NCI-H1105 treated with DMSO at 0.1 percent for 48 hours (cell line): ENCODE measurements at places on chromosomes 7 and 10.

DNA sequence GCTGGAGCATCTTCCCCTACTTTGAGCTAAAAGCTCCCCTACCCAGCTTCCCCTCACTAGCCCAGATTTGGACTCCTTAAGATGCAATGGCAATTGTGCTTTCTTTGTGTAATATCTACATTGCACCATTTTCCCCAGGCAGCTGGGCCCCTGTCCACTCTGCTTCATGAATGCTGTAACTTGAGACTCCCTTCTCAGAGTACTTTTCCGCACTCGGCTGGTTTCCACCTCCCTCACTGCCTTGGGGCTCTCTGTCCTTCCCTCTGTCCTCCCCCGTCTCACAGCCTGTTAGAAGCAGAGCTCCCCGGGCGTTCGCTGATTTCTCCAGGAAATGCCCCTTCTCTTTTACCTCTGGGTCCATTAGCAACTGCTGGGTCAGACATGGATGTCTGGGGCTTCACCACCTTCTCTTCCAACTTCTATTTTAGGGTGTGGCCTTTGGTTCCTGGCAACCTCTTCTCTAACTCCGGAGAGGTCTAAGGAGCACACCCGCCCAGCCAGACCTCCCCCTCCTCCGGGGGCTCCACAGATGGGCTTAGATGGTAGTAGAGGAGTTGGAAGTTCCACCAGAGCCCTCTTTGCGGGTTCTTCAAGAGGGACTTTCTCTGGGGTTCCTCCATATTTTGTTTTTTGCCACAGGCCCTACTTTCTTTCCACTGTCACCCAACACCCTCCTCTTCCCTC, 2.9 kb upstream of the TMEM72 start:
- DNase-seq, result no peak

GRCh38 chr7:5776894-5777660, 4.4 kb downstream of the RNF216 start:
- no peak for DNase-seq

DNA sequence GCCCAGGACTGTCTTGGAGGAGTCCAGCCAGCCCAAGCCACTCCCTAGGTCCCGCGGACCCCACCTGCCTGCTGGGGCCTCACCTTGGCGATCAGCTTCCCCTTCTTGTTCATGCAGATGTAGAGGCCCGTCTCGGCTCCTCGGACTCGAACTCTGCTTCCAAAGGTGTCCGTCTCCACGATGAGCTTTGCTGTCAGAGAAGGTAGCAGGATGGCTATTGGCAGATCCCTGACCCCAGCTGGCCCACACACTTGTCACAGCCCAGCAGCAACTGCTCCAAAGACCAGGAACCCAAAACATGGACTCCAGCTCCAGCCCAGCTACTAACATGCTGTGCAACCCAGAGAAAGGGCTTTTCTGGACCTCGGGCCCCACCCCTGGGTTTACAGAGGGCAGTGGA, 4.5 kb downstream of the FGF8 start:
- DNase-seq, result no peak

DNA sequence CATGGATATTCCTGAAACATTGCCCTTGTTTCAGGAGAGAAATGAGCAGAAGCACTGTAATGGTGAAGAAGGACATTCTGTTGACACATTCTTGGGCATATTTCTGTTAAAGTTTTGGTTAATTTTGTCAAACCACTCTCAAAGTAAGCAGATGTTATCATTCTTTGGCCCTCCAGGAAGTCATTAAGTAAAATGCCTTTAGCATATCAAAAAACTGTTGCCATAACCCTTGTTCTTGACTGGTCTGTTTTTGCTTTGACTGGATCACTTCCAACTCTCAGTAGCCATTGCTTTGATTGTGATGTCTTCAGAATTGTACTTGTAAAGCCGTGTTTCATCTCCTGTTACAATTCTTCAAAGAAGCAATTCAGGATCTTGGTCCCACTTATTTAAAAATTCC, 404.3 kb upstream of the LRRTM3 start:
- no peak for DNase-seq

DNA sequence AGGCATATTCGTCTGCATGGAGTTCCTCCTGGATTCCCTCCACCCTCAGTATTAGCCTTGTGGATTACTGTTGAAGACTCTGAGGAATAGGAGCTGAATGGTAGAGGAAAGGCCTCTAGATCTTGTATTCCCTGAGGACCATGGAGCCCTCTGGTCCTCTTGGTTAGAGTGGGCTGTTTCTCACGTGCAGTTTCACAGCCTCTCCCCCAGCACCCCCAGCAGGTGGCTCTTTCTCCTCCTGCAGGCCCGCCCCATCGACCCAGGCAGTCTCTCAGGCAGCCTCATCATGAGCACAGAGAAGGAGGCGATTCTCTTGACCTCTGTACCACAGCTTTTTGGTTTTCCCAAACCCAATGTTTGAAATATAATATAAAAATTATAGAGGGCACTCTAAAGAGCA, 102.0 kb downstream of the WNT2 start:
- no peak for DNase-seq
